ENCODE measurements at places on chromosomes 16 and 17. TPM values are rescaled to one million over a fixed set of nuclear protein-coding genes. Genes with fewer than 3 reads are reported as not detected.
A peak's percentile ranks its signal among the peaks of the same experiment; 100 is the strongest.

- H3K4me1 ChIP-seq: no peaks in the 10 kb centered on the region
- DNase-seq: peak; percentile 82
- peaks cover 4% of the 10 kb centered on the region for H3K36me3 ChIP-seq
- H3K27me3 ChIP-seq: no peaks in the 10 kb centered on the region
Observed at GRCh38 chr16:49631187-49632041, 224.5 kb downstream of the ZNF423 start.

DNA sequence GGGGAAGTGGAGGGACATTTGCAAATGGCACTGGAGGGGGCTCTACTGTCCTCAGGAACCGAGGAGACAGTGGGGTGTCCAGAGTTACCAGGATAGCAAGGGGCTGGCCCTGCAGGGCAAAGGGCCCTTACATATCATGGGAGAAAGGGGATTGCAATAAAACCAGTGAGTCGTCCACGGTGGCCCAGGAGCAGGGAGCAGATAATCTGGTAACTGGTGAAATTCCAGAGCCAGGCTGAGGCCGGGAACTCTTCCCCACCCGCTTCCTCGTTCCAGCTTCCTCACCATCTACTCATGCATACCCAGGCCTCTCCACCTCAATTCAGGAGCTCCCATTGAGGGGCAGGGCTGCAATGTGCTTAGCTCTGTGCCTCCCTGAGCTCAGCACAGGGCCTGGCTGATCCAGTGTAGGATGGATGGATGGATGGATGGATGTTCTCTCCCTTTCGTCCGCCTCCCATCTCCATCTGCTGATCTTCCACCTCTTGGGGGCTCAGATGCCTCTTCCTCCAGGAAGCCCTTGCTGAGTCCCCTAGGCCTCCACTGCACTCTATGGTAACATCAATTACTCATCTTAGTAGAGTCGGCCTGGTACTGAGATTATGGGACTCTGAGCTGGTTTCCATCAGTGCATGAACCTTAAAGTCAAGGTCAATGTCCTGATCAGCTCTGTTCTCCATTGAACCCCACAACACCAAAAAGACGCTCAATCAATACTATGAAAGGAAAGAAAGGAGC is 41.2 kb upstream of the NDRG4 start:
- no peak overlapping the region for H3K27ac ChIP-seq
- no peak for DNase-seq
- peaks cover 15% of the 10 kb centered on the region for H3K27me3 ChIP-seq
- no peaks in the 10 kb centered on the region for H3K36me3 ChIP-seq
- peaks cover 10% of the 10 kb centered on the region for H3K4me1 ChIP-seq
- no peak overlapping the region for H3K4me3 ChIP-seq

DNA sequence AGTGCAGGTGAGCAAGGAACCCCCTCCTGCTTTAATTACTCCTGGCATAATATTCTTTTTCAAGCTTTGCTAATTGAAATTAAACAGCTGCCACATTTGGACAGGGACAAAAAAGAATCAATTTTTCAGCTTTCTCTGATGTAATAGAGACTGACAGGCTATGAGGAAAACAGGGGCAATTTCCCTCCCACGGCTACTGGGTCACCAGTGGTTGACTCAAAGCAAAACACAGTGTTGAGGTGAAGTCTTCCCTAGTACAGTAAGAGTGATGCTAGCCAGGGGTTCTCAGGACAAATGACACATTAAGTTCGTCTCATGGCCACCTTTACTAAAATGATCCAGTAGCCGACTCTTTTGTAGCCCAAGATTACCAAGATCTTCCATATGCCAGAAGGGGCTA is 38.6 kb upstream of the PMFBP1 start:
- H3K27ac ChIP-seq: no peak overlapping the region
- no peaks in the 10 kb centered on the region for H3K4me1 ChIP-seq
- H3K27me3 ChIP-seq: no peaks in the 10 kb centered on the region
- no peak overlapping the region for H3K4me3 ChIP-seq

GRCh38 chr16:56470666-56471065 is 19.3 kb downstream of the OGFOD1 start:
- DNase-seq: no peak
- H3K27me3 ChIP-seq: no peaks in the 10 kb centered on the region
- H3K27ac ChIP-seq: no peak overlapping the region
- H3K36me3 ChIP-seq: peaks cover 99% of the 10 kb centered on the region
- H3K4me3 ChIP-seq: no peak overlapping the region

DNA sequence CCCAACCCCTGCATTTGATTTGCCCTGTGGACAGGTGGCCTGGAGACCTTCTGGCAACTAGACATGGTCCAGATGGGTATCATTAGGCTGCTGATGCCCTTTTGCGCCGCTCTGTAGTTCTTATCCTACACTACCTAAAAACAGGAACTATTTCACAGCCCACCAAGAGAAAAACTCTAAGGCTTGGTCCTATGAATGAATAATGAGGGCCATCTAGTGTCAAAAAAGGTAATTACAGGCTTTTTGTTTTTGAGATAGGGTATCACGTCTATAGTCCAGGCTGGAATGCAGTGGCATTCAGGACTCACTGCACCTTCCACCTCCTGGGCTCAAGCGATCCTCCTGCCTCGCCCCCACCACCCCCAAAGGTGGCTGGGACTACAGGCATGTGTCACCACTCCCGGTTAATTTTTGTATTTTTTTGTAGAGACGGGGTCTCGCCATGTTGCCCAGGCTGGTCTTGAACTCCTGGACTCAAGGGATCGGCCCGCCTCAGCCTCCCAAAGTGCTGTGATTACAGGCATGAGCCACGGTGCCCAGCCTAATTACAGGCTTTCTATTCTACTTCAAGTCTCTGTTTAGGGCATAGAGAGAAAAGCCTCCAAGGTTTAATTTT is 20.9 kb downstream of the COIL start:
- H3K27me3 ChIP-seq: no peaks in the 10 kb centered on the region
- H3K27ac ChIP-seq: no peak overlapping the region
- DNase-seq: peak; percentile 78

GRCh38 chr17:37088459-37088858 is 139.7 kb downstream of the AATF start:
- no peaks in the 10 kb centered on the region for H3K27me3 ChIP-seq
- H3K4me1 ChIP-seq: peaks cover 13% of the 10 kb centered on the region
- H3K27ac ChIP-seq: peak overlapping the region; percentile 20
- peaks cover 9% of the 10 kb centered on the region for H3K36me3 ChIP-seq
- peak; percentile 40 for DNase-seq

The TBC1D3 gene
- total RNA-seq: not detected

The PNMT gene
- total RNA-seq: 0.45 TPM

The NTN1 gene
- total RNA-seq: 16.7 TPM

The G6PC1 gene
- not detected for total RNA-seq

The SGF29 gene
- 36.8 TPM for total RNA-seq
